ENCODE measurements at places on chromosomes 3 and 15. TPM values are rescaled to one million over a fixed set of nuclear protein-coding genes. Genes with fewer than 3 reads are reported as not detected.

DNA sequence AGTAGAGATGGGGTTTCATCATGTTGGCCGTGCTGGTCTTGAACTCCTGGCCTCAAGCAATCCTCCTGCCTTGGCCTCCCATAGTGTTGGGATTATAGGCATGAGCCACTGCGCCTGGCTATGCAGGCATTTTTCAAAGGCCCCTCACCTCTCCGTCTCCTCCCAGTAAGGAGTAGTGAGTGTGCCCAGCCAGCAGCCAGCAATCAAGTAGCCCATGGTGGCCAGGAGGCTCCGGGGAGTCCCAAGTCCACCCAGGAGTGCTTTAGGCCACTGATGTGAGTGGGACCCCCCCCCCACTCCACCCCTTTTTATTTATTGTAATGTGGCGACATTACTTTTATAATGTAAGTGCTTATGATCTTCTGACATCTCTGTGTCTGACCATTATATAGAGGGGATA, 8.1 kb downstream of the ISG20 start:
- H3K4me3 ChIP-seq: no peak overlapping the region
- DNase-seq: no peak
- no peaks in the 10 kb centered on the region for H3K36me3 ChIP-seq
- H3K27ac ChIP-seq: no peak overlapping the region

DNA sequence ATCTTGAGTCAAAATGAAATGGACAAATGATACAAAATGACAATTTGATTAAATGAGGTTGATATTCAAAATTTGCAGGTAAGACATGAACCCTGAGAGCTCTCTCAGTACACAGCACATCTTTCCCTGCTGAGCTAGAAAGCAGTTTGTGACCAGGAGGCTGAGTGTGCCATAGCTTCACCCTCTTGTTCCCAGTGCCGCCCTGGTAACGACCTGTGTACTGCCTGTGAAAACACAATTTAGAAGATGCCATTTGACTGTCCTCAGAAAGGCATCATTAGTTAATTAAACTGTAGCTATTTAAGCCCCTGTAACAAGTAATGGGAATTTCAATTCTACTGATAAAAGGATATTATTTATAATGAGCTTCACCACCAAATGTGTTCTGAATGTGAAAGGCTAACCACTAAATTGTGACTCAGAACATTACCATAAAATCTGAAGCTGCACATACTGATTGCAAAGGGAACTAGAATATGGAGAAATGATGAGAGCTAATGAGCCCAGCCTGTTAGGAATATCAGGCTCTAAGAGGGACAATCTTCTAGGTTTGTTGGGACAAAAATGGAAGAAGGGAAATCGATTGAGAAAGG, 212.9 kb upstream of the ARPP21 start:
- no peaks in the 10 kb centered on the region for H3K4me1 ChIP-seq
- H3K36me3 ChIP-seq: no peaks in the 10 kb centered on the region
- H3K27ac ChIP-seq: no peak overlapping the region
- H3K27me3 ChIP-seq: no peaks in the 10 kb centered on the region
- DNase-seq: no peak

- H3K27ac ChIP-seq: peak overlapping the region; percentile 89
- no peak for DNase-seq
- H3K4me1 ChIP-seq: peaks cover 37% of the 10 kb centered on the region
- H3K4me3 ChIP-seq: no peak overlapping the region
- no peaks in the 10 kb centered on the region for H3K27me3 ChIP-seq
Observed at GRCh38 chr3:177527182-177527581, 329.9 kb upstream of the TBL1XR1 start.

DNA sequence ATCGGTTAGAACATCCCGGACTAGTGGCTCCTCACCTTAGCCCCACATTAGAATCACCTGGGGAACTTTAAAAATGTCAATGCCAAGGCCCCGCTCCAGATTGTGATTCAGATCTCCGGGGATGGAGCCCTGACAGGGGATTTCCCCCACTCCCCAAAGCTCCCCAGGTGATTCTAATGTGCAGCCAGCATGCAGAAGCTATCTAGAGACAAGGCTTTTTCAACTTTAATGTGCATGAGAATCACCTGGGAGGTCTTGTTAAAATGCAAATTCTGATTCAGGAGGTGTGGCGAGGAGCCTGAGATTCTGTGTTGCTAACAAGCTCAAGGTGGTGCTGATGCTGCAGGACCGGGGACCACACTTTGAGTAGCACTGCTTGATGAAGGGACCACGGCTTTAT, 156.7 kb downstream of the RAB11A start:
- H3K4me1 ChIP-seq: no peaks in the 10 kb centered on the region
- no peak for DNase-seq
- no peaks in the 10 kb centered on the region for H3K36me3 ChIP-seq
- peaks cover 15% of the 10 kb centered on the region for H3K27me3 ChIP-seq
- H3K27ac ChIP-seq: no peak overlapping the region

GRCh38 chr3:15206662-15207576, 873 bp downstream of the CAPN7 start:
- H3K4me3 ChIP-seq: peak overlapping the region; percentile 93
- peaks cover 6% of the 10 kb centered on the region for H3K36me3 ChIP-seq
- peaks cover 17% of the 10 kb centered on the region for H3K4me1 ChIP-seq

- no peak for DNase-seq
- H3K27ac ChIP-seq: no peak overlapping the region
- H3K4me1 ChIP-seq: peaks cover 8% of the 10 kb centered on the region
- no peaks in the 10 kb centered on the region for H3K36me3 ChIP-seq
- H3K27me3 ChIP-seq: no peaks in the 10 kb centered on the region
Observed at GRCh38 chr15:88487178-88487795, 19.8 kb downstream of the MRPS11 start.

GRCh38 chr3:126342991-126343648, 14.1 kb downstream of the KLF15 start:
- H3K4me1 ChIP-seq: peaks cover 8% of the 10 kb centered on the region
- no peaks in the 10 kb centered on the region for H3K36me3 ChIP-seq
- DNase-seq: peak; percentile 82
- peaks cover 9% of the 10 kb centered on the region for H3K27me3 ChIP-seq
- H3K4me3 ChIP-seq: no peak overlapping the region

The AGBL1 gene
- total RNA-seq: not detected

The EOMES gene
- total RNA-seq: not detected

The SLC28A2 gene
- not detected for total RNA-seq

The CYP11A1 gene
- total RNA-seq: 2.1 TPM

The ZIC1 gene
- 2.1 TPM for total RNA-seq

- H3K4me3 ChIP-seq: no peak overlapping the region
- H3K27me3 ChIP-seq: no peaks in the 10 kb centered on the region
- peaks cover 3% of the 10 kb centered on the region for H3K4me1 ChIP-seq
- no peaks in the 10 kb centered on the region for H3K36me3 ChIP-seq
Observed at GRCh38 chr15:71716990-71717389, 93.4 kb upstream of the NR2E3 start.

- no peaks in the 10 kb centered on the region for H3K27me3 ChIP-seq
- no peak overlapping the region for H3K4me3 ChIP-seq
- H3K36me3 ChIP-seq: no peaks in the 10 kb centered on the region
- peaks cover 6% of the 10 kb centered on the region for H3K4me1 ChIP-seq
- no peak overlapping the region for H3K27ac ChIP-seq
Observed at GRCh38 chr3:182732232-182733015, 60.9 kb upstream of the ATP11B start.

- no peaks in the 10 kb centered on the region for H3K27me3 ChIP-seq
- H3K36me3 ChIP-seq: no peaks in the 10 kb centered on the region
- no peak overlapping the region for H3K27ac ChIP-seq
- DNase-seq: peak; percentile 85
- no peak overlapping the region for H3K4me3 ChIP-seq
Observed at GRCh38 chr3:136396916-136397315, 146.8 kb downstream of the PCCB start.

DNA sequence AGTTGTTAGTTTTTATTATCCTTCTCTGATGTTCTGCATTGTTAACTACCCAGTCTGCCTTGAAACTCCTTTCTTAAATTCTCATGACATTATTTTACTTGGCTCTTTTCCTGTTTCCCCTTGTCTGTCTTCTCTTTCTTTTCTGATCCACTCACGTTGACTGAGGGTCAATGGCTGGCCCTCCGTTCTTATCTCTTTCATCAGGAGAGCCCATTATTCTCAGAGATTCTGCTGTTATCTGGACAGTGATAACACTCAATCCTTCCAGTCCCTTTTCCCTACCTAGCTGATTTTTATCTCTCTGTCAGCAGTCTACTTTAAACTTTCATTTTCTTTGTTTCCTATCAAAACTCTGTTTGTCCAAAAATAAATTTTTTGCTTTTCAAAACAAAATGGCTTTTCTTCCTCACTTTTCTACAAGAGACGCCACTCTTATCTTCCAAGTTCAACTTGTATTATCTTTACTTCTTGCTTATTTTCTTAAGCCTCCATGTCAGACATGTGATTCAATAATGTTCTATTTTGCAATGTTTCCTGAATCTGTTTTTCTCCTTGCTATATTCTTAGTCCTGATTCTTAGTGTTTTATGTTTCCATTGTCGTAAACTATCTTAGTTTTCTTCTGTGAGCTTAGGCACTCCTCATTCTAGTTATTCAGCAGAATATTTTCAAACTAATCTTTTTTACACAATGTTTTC, 120.2 kb downstream of the NEDD4 start:
- peak overlapping the region; percentile 71 for H3K27ac ChIP-seq
- DNase-seq: no peak
- peak overlapping the region; percentile 53 for H3K4me3 ChIP-seq
- peaks cover 3% of the 10 kb centered on the region for H3K36me3 ChIP-seq

DNA sequence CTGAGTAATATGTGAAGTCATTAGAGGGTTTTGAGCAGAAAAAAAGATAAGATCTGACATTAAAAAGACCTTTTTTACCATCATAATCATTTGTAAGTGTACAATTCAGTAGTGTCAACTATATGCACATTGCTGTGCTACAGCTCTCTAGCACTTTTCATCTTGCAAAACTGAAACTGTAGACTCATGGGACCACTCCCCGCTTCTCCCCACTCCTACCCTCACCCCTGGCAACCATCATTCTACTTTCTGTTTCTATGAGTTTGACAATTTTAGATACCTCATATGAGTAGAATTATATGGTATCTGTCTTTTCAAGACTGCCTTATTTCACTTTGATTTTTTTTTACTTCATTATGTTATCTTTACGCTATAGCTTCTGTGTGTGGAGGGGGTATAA, 112.8 kb downstream of the NSUN3 start:
- no peak overlapping the region for H3K27ac ChIP-seq
- no peaks in the 10 kb centered on the region for H3K36me3 ChIP-seq
- H3K4me1 ChIP-seq: peaks cover 3% of the 10 kb centered on the region
- no peak for DNase-seq
- no peaks in the 10 kb centered on the region for H3K27me3 ChIP-seq

- no peak overlapping the region for H3K4me3 ChIP-seq
- peak overlapping the region; percentile 93 for H3K27ac ChIP-seq
Observed at GRCh38 chr3:15638193-15638890, 36.8 kb downstream of the BTD start.

The HDDC3 gene
- 11.6 TPM for total RNA-seq

DNA sequence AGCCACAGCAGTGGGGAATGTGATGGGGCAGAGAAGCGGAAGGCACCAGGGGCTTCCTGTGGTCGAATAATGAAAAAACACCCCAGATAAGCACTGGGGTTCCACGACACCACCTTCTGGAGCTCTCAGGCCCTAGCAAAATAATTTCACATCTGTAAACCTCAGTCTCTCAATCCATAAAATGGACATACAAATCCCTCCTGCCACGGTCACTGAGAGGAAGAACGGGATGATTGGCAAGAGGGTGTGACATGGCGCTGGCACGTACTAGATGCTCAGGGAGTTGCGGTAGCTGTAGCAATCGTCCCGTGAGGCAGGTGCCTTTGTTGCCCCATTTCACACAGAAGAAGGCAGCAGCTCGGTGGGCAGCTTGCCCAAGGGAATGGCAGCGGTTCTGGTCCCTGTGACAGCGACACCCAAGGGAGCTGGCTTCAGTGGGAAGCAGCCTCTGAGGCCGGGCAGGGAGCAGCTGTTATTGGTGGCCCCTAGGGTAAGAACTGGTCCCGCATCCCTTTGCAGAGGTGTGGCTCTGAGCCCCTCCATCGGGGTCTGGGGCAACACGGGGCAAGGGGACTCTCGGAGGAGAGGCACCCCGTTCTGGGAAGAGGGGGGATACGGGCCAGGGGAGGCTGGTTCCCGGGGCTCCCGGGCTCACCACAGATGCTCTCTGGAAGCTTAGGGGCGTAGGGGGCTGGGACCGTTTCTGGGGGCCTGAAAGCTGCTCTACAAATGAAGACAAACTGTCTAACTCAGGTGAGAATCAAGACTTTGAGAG, 114.0 kb upstream of the ALDH1A3 start:
- H3K36me3 ChIP-seq: no peaks in the 10 kb centered on the region
- peaks cover 28% of the 10 kb centered on the region for H3K4me1 ChIP-seq
- no peaks in the 10 kb centered on the region for H3K27me3 ChIP-seq
- no peak overlapping the region for H3K4me3 ChIP-seq
- no peak overlapping the region for H3K27ac ChIP-seq

- no peak overlapping the region for H3K27ac ChIP-seq
- peaks cover 13% of the 10 kb centered on the region for H3K36me3 ChIP-seq
Observed at GRCh38 chr3:127820221-127820825, 2.0 kb downstream of the MGLL start.

DNA sequence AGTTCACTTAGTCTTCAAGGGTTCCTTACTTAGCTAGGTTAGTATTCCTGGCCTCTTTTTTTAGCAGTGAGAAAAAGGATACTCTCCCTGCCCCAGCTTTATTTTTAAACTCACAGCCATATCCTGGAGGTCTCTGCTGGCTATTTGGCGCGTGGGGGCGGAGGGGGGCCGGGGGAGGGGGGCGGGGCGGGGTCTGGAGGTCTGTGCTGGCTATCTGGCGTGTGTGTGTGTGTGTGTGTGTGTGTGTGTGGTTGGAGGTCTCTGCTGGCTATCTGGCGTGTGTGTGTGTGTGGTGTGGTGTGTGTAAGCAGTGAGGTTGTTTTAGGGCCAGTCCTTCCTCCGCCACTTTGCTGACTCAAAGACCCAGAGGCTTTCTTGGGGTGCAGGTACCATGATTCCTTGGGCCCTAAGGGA, 579 bp upstream of the PLAAT1 start:
- H3K4me1 ChIP-seq: no peaks in the 10 kb centered on the region
- H3K27ac ChIP-seq: no peak overlapping the region
- peak overlapping the region; percentile 49 for H3K4me3 ChIP-seq
- H3K36me3 ChIP-seq: no peaks in the 10 kb centered on the region
- DNase-seq: peak; percentile 18

The CGNL1 gene
- total RNA-seq: 1.1 TPM

The C3orf70 gene
- 1.4 TPM for total RNA-seq

DNA sequence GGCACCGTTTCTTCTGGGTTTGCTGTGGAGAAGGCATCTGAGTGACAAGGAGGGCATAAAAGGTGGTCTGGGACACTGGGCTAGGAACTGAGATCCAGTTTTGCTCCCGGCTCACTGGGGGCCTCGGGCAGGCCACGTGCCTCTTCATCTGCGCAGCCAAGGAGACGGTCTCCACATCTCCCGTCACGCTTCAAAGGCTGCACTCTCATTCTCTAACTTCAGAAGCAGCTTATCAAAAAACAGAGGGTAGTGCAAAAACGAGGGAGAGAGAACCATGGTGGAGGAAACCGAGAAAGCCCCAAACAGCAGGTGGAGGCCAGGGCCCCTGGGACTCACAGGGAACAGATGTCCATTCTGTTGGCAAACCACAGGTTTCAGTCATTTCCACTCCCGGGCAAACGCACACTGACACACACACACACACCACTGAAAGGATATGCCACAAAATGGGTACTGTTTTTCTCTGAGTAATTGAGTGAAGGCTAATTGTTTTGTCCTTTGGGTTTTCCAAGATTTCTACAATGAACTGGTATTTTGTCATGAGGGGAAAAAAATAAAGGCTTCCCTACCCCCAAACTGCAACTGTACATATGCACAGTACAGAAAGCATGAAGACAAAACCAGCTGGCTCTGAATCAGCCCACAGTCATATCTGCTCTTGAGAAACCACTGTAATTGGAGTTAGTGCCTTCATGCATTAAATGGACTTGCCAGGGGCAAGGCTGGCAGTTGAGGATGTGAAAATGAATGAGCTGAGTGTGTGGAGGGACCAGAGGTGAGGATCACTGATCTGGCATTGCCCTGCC, 71.9 kb downstream of the MGLL start:
- H3K27ac ChIP-seq: peak overlapping the region; percentile 64
- no peak overlapping the region for H3K4me3 ChIP-seq
- H3K36me3 ChIP-seq: no peaks in the 10 kb centered on the region
- peak; percentile 91 for DNase-seq
- peaks cover 42% of the 10 kb centered on the region for H3K4me1 ChIP-seq
